Endothelial cell of umbilical vein (primary cell): ENCODE measurements at places on chromosomes 5 and 9. TPM values are rescaled to one million over a fixed set of nuclear protein-coding genes. Genes with fewer than 3 reads are reported as not detected.

GRCh38 chr5:180360078-180360957 lies 7.2 kb upstream of the GFPT2 start:
- DNase-seq: no peak

ROR2 gene
- total RNA-seq: not detected in 2 replicates

- DNase-seq: peak; percentile 86
Measured at GRCh38 chr5:177495243-177496060, 2.0 kb downstream of the PDLIM7 start.

- peak; percentile 98 for DNase-seq
Measured at GRCh38 chr9:118529210-118529609, 825.0 kb downstream of the TLR4 start.

FBP2 gene
- total RNA-seq: not detected in 2 replicates

- DNase-seq: peak; percentile 99
Measured at GRCh38 chr5:132086277-132086794, 12.7 kb downstream of the CSF2 start.

DRD1 gene
- total RNA-seq: not detected in 2 replicates

DNA sequence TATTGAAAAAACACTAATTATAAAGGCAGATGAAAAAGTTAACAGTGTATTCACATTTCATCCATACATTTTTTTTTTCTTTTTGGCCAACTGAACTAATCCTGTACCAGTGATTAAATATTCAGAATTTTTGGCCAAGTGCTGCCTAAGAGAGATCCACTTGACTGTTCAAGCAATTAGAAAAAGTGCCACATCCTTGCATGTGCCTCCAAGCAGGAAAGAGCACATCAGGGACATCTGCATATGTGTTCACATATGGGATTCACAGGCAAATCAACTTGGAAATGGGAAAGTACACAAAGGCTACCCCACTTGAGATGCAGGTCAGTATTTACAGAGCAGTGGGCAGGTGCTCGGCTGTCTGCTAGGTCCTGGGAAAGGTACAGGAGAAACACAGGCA lies 163.3 kb upstream of the LHFPL2 start:
- DNase-seq: no peak

- no peak for DNase-seq
Measured at GRCh38 chr9:20353524-20353923, 268.8 kb downstream of the MLLT3 start.

- no peak for DNase-seq
Measured at GRCh38 chr9:125190361-125190801, 778 bp upstream of the PPP6C start.

NKD2 gene
- total RNA-seq: not detected in 2 replicates

C9orf152 gene
- not detected in 2 replicates for total RNA-seq

- no peak for DNase-seq
Measured at GRCh38 chr9:75190762-75191161, 102.4 kb downstream of the OSTF1 start.

DNA sequence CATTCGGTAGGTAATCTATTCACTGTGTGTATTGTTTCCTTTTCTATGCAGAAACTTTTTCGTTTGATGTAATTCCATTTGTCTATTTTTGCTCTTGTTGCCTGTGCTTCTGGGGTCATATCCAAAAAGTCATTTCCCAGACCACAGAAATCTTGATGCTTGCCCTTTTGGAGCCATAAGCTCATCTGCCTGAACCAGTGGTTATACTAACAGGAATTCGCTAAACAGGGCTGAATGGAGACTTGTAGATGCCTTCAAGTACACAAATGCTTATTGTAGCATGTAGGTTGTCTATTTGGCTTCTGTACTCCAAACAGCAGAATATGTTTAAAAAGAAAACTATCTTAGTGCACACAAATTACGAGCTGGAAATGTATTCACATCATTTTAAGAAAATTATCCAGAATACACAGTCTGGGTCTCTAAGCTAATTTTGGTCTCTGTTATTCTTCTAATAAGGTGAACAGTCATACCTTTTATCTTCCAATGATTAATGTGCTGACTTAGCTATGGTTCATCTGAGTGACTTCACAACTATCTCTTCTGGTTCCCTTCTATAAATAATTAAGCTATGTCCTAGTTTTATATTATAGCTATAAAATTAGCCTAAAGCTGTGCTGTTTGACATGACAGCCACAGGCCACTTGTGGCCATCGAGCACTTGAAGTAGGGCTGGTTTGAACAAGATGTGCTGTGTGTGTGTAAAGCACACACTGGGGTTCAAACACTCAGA lies 87.6 kb downstream of the DAPK1 start:
- no peak for DNase-seq

ACER2 gene
- 7.3 and 7.7 TPM in 2 replicates for total RNA-seq

GRCh38 chr9:86794391-86795046 lies 152.8 kb downstream of the GAS1 start:
- no peak for DNase-seq

AK8 gene
- total RNA-seq: 0.32 TPM in 1 of 2 replicates, not detected in the other

- no peak for DNase-seq
Measured at GRCh38 chr5:157370967-157371366, 89.0 kb upstream of the NIPAL4 start.

DNA sequence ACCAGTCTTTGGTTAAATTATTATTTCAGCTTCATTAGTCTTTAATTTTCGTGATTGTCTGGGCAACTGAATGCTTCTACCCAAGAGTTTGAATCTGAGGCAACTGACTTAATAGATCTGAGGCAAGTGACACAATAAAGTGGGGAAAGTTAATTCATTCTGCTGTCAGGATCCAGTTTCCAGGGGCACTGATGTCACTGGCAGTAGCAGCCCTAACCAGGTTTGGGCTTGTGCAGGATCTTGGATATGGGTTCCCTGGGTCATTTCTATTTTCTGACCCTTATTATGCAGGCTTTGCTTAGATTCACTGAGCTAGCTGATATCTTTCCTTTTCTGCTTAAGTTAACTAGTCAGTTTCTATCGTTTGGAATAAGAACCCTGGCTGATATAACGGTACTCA lies 9.6 kb downstream of the SREK1IP1 start:
- no peak for DNase-seq

SVEP1 gene
- 0.12 and 0.29 TPM in 2 replicates for total RNA-seq

KLF9 gene
- total RNA-seq: 17.2 and 23.1 TPM in 2 replicates

DNA sequence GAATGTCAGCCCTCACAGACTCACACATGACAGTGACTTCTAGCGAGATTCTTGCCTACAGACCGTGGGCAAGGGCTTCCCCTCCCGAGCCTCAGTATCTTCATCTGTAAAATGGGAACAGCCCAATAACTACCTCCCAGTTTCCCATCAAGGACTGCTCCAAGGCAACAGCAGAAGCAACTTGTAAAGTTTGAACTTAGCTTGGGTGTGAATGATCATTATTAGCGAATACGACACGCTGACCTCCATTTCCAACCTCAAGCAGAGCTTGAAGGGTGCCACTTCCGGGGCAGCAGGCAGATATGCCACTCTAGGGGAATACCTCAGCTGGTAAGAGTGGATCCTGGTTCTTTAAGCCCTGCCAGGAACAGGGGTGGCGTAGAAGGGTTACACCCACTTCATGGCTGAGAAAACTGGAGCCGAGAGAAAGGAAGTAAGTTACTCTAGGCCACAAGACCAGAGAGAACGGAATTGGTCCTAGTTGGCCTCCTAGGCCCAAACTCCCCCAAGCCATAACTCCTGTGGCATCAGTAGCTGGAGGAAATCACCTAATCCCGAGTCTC lies 2.0 kb downstream of the RNF44 start:
- DNase-seq: peak; percentile 29

ERAP2 gene
- 6.1 and 10.0 TPM in 2 replicates for total RNA-seq

- DNase-seq: peak; percentile 64
Measured at GRCh38 chr5:145887976-145888574, 15.3 kb upstream of the GRXCR2 start.

DNA sequence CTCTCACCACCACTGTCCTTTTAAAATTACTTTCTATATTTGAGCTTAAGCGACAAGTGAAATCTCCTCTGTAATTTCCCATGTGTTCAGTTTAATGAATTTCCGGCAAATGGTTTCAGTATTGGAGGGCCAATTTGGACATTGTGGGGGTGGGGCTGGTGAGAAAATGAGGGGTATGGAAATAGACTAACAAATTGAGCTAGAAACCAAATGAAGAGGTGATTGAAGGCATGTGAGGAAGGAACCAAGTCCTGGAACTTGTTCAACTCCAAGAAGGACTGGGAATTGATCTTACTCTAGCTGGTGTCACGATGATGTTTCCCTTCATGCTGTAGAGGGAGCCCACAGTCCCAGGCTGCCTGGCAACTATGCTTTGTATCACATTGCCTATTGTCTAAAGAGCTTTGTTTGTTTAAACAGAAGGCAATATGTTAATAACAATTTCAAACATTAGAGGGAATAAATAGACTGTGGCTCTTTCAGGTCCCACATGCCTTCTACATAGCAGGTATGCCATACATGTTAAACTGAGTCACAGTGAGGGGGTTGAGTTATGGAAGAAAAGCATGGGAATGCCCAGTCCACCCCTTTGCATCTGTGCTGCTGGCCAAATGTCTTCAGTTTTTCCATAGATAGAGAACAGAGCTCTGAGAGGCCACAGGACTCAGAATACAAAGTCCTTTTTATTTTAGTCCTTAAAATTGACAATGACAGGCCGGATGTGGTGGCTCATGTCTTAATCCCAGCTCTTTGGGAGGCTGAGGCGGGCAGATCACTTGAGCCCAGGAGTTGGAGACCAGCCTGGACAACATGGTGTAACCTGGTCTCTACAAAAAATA lies 25.0 kb upstream of the MATR3 start:
- no peak for DNase-seq

- DNase-seq: no peak
Measured at GRCh38 chr5:39566891-39567290, 142.1 kb upstream of the DAB2 start.

GRCh38 chr5:78549043-78549442 lies 99.5 kb downstream of the LHFPL2 start:
- no peak for DNase-seq

CKMT2 gene
- not detected in 2 replicates for total RNA-seq

RRAGA gene
- total RNA-seq: 78.5 and 81.2 TPM in 2 replicates

GRCh38 chr9:36551129-36551528 lies 21.6 kb upstream of the MELK start:
- no peak for DNase-seq

GRCh38 chr5:73031839-73032238 lies 76.0 kb downstream of the FCHO2 start:
- DNase-seq: peak; percentile 54

DNA sequence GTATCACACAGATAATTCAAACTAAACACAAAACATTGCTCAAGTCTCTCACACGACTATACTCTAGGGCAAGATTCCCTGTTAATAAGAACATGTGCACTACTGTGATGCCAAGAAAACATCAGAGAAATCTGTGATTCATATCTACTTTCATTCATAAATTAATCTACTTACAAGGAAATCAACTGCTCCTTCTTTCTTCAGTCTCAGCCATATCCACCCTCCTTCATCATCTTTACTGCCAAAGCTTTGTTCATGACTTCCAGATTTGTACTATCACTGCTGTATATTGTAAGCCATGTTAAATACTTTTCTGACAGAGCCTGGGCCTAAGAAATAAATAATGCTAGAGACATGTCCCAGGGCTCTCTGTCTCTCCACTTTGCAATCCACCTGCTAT lies 35.1 kb downstream of the CTNNAL1 start:
- no peak for DNase-seq
